ENCODE measurements at places on chromosomes 5 and 9.

DNA sequence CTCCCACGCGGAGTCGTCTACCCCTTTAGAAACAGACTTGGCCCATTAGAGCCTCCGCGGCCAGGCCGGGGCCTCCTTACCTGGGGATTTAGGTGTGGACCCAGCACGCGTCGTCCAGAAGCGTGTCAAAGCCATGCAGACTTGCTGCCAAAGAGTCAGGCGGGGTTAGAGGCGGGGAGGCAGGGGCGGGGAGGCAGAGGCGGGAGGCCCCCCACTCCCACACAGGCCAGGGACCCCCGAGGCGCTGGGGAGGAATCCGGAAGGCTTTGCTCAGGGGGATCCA lies 47.1 kb downstream of the HABP4 start:
- DNase-seq, result no peak

DNA sequence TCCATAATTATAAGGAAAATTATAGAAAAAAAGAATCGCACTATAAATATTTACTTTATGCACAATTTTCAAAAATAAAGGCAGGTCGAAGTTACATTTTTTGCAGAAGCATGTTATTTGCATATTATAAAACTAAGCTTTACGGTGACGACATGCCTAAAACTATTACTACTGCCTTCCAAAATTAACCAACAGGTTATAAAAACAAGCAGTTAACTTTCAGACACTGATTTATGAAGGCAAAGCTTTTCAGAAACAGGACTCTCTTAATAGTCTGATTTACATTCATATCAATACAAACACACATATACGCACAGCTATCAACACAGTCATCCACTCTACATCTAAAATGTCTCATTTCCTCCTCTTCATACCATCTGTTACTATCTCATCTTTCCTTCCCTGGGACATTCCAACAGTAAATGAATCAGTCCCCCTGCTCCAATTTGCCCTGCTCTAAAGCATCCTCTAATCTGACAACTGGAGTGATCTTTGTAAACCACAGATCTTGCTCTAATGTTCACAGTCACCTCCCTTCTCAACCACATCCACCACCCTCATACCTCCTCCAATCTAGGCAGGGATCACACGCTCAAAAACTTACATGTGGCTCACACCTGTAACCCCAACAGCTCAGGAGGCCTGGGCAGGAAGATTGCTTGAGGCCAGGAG lies 21.6 kb downstream of the FBXW11 start:
- peak; percentile 13 for DNase-seq

GRCh38 chr5:107817951-107818350 lies 147.2 kb upstream of the EFNA5 start:
- no peak for DNase-seq

DNA sequence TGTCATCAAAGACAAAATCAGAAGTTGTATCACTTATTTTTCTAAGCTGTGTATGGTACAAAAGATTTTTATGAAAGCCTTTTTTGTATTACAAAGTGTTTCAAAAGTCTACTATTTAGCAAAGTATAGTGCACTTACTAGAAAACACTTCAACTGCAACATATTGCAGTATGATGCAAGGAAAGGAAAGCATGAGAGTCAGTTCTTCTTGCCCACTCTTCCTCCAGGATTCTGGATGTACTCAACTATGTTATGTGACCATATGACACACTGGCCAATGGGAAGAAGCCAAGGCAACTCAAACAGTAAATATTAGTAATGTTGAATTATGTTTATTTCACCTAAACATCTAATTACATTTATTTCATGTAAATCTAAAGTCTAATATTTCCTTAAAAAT lies 49.5 kb upstream of the TYRP1 start:
- DNase-seq, result no peak

GRCh38 chr5:61731267-61731945 lies 399.3 kb downstream of the ZSWIM6 start:
- no peak for DNase-seq

- DNase-seq, result no peak
These were observed 256.3 kb upstream of the C9orf72 start for GRCh38 chr9:27829621-27830020.

DNA sequence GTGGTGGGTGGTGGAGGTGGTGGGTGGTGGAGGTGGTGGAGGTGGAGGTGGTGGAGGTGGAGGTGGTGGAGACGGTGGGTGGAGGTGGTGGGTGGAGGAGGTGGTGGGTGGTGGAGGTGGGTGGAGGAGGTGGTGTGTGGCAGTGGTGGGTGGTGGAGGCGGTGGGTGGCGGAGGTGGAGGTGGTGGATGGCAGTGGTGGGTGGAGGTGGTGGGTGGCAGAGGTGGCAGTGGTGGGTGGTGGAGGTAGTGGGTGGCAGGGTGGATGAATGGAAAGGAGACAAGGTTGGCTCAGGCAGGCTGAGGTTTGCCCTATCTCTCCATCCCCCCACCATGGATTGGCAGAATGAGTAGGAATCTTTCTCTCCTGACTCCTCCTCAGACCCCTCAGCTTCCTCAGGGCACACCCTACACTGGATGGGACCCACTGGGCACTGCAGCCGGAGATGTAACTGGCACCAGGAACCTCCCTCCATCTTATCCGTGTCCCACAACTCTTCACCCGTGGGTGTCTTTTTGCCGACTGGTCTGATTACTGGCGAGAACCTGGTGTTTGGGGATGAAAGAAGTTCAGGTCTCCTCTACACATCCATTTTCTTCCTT lies 166.3 kb downstream of the C9orf50 start:
- peak; percentile 28 for DNase-seq

- DNase-seq, result no peak
These were observed 69.9 kb downstream of the TLE1 start for GRCh38 chr9:81619353-81620001.

DNA sequence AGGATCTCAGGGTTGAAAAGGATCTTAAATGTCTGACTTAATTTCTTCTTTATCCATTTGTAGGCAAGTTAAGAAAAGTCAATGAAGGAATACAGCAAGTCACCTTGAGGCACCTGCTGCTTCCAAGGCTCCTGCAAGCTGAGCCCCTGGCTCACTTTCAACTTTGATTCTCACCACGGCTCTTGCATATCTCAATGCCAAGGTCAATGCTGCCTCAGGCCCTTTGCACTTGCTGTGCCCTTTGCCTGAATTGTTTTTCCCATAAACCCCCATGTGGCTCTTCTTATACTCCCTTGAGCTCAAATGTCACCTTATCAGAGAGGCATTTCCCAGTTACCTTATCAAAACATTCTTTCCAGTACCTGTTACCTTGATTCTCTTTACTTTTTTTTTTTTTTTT lies 144.3 kb upstream of the RAPGEF1 start:
- DNase-seq, result no peak

- no peak for DNase-seq
These were observed 13.4 kb downstream of the SQSTM1 start for GRCh38 chr5:179834120-179834519.

DNA sequence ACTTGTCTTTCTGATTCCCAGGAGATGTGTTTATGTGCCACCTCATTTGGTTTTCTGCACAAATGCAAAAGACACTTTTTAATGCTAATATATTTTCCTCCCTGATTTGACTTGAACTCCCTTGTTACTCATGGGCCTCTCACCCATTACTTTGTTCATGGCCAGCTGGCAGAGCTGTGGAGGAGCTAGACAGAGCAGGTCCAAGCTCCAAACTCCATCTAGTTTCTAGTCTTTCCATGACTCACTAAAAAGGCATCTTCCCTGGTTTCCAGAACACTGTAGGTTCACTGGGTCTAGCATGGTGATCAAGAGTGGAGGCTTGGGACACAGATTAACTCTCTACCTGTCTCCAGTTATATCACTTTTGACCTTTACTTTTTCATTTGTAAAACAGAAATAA lies 161.0 kb upstream of the SLC28A3 start:
- no peak for DNase-seq

DNA sequence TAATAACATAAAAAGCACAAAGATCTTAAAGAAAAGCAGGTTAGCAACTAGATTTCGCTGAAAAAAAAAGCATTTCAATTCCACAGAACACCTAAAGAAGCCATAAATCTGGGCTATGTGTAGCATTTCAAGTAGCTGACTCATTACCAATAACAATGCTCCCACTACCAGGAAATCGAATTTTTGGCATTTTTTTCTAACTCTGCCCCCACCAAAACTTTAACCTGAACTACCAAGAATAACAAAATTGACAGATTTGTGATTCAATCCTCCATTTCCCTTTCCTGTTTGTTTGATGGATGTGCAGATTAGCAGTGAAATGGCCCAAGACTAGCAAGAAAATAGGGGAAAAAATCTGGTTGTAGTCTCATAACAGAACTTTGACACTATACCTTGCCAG lies 180.2 kb downstream of the RASEF start:
- DNase-seq, result no peak

- no peak for DNase-seq
These were observed 36.3 kb upstream of the HAND1 start for GRCh38 chr5:154514331-154514730.

DNA sequence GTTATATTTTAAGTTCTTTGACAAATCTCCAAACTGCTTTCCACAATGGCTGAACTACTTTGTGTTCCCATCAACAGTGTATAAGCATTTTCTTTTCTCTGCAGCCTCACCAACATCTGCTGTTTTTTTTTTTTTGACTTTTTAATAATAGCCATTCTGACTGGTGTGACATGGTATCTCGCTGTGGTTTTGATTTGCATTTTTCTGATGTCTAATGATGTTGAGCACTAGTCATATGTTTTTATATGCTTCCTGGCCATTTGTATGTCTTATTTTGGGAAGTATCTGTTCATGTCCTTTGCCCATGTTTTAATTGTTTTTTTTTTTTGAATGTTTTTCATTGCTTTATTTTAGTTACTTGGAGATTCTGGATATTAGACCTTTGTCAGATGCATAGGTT lies 196.6 kb downstream of the PLK2 start:
- no peak for DNase-seq

- DNase-seq, result no peak
These were observed 207.5 kb upstream of the OTULINL start for GRCh38 chr5:14374100-14374499.

DNA sequence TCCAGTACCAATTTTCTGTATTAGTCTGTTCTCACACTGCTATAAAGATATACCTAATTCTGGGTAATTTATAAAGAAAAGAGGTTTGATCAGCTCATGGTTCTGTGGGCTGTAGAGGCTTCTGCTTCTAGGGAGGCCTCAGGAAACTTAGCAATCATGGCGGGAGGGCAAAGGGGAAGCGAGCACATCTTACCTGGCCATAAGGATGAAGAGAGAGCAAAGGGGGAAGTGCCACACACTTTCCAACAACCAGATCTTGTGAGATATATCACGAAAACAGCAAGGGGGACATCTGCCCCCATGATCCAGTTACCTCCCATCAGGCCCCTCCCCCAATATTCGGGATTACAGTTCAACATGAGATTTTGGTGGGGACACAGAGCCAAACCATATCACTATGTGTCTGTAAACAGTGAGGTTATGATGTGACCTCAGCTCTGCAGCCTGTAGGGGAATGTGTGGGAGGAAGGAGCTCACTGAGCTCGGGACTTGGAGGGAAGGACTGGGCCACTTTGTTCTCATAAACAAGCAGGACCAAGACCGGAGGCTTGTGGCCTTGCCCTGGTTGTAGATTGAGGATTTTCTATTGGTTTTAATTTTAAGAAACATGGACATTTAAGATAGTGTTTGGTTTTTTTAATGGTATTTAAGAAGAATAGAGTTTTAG lies 85.2 kb downstream of the EHMT1 start:
- DNase-seq, result no peak

GRCh38 chr5:38780945-38781344 lies 64.9 kb upstream of the OSMR start:
- no peak for DNase-seq

GRCh38 chr9:102779356-102779755 lies 215.8 kb upstream of the CYLC2 start:
- no peak for DNase-seq

- no peak for DNase-seq
These were observed 366.9 kb upstream of the GRAMD2B start for GRCh38 chr5:126056352-126056751.

DNA sequence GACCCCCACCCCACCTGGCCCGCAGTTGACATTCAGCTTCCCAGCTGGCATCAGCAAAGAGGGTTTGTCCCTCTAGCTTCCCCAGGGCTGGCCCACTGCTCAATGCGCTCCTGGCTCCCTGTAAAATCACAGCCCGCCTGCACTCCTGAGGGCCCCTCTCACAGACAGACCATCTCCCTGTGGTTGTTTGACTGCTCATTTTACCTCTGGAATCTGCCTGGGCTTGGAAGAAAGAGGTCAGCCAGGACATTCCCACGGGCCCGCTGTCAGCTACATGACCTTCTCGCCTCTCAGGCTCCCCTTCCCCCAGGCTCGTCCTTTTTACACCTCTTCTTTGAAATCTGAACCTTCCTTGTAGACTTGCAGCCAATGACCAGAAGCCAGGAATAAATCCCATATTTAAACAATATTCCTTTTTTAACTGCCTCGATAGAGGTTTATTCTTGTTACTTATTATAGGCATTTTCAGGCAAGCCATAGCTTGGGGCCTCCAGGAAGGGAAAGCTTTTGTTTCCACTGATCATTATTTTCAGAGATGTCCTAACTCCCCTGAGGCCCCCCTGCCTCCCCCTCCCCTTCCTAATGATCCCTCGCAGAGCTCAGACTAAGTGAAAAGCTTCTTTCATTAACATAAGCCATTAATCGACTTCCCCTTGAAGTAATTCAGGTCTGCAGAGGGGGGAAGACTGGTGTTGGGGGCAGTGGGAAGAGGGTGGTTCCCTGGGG lies 76.3 kb upstream of the IQGAP2 start:
- no peak for DNase-seq

GRCh38 chr9:127878001-127878651 lies 651 bp upstream of the AK1 start:
- DNase-seq, result no peak

DNA sequence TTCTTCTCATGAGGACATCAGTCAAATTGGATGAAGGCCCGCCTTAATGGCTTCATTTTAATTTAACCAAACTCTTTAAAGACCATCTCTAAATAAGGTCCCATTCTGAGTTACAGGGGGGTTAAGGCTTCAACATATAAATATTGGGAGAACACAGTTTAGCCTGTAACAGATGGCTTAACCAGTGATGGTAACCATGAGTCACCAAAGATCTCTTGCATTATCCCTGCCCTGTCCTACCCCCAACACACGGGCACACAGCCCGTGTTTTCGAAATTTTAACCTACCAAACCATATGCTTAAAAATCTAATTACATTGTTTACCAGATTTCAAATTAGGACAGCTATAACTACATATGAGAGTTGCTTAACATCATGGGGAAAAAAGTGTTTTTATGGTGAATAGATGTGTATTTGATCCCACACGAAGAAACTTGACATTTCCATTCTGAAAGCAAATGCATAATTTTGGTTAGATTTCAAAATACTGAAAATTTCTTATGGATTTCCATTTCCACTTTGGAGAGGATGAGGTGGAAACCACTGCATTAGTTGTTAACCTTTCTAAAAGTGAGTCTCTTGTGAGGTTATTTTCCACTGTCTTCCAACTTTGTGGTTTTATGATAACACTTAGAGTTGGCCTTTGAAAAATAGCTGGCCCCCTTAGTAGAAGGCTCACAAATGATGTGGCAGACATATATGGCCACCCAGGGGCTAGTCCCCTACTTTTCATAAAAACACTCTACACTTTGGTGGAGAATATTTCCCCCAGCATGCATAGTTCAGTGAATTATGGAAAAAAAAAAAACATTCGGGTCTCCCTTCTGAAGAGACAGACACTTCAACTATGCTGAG lies 849.3 kb downstream of the TLE1 start:
- DNase-seq, result no peak

Measured in CD4-positive, alpha-beta T cell treated with Interferon gamma for 1 hour (primary cell).